ENCODE measurements at places on chromosomes 2 and 18.
A peak's percentile ranks its signal among the peaks of the same experiment; 100 is the strongest.

GRCh38 chr2:60519231-60519863 lies 34.1 kb downstream of the BCL11A start:
- DNase-seq, result no peak

GRCh38 chr2:207474863-207475485 lies 54.8 kb upstream of the CREB1 start:
- peak; percentile 23 for DNase-seq

DNA sequence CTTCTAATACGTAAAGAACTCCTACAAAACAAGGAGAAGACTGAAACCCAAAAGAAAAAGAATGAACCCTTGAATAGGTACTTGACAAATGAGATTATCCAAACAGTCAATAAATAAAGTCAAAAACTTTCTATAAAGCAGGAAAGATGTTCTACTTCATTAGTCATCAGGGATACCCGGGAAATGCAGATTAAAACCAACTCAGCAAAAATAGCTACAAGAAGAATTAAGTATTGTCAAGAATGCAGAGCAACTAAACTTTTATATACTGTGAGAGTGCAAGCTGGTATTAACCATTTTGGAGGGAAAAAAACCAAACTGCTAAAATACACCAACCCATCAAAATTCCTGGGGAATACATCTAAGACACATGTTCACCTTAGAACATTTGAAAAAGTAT lies 10.4 kb downstream of the TXNL1 start:
- no peak for DNase-seq

DNA sequence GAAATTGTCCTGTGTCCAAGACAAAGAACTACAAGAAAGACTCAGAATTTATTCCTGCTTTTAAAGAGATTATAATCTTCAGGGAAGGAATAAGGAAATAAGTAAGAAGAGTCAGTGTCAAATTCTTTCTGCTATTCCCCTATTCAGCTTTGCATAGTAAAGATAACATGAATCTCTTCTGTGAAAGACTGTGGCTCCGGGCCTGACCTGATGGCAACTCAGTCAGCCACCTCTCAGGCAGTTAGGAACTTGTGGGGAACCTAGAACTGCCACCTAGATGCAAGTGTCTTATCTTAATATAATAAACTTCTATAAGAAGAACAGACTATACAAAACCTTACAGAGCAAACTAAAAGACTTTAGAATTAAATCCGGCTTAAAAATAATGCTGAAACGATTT lies 382.0 kb downstream of the RAD51AP2 start:
- DNase-seq, result no peak

DNA sequence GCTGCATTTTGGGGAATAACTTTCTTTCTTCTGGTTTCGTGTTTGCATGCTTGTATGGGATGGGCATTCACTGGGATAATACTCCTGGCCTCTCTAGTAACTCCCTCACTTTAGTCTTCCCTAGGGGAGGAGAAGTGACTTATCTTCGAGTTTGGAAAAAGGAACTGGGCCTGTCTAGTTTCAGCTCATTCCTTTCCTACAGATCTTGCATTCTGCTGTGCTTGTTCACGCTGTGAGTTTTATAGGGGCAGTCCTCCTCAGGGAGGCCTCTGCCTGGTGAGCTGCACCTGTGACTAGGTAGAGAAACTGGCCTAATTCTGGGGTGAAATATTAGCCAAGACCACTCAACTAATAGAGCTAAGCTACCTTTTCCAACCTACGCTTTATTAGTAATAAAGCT lies 50.9 kb downstream of the PHLPP1 start:
- no peak for DNase-seq

- DNase-seq, result no peak
These were observed 1383.8 kb upstream of the ACVR2A start for GRCh38 chr2:146461068-146461467.

DNA sequence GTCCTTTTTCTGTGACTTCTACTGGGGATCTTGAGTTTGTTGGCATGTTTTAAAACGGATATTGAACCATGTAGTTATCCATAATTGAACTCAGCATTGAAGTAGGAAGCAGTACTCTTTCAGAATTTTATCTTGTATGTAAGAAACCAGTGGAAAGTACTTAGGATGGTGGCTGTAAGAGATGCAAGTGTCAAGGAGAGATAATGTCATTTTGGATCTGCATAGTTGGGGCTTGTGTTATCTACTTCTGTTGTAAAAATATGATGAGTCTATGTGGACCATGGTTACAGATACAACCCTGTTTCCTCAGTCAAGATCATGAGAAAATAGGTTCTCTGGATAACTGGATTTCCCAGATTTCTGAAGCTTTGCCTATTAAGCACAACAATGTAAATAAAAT lies 113.7 kb downstream of the NAB1 start:
- no peak for DNase-seq

DNA sequence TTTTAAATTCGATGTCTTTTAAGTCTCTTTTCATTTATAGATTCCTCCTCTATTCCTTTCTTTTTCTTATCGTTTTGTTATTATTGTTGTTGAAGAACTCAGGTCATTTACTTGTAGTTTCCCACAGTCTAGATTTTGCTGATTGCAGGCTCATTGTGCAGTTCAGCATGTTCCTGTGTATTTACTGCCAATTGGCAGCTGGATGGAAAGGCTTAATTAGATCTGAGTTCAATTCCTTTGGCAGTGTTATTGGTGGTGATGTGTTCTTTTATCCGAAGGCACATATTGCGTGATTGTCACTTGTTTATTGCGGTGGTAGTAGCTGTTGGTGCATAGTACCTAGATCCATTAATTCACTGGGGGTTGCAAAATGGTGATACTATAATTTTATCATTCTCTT lies 180.7 kb downstream of the BABAM2 start:
- DNase-seq, result no peak

GRCh38 chr2:20523073-20523798 lies 76.4 kb downstream of the RHOB start:
- DNase-seq, result no peak

DNA sequence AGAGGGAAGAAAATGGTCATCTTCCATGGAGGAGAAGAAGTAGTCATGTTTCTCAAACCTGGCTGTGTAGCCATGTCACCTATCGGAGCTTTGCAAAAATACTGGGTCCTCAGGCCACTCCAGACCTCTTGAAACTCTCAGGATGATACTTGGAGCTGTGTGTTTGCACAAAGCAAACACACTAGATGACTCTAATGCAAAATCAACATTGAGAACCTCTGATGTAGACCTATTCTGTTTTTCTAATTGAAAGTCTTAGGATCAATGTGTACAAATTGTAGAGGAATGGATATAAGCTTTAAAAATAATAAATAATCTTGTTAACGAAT lies 444.3 kb downstream of the RND3 start:
- DNase-seq, result peak; percentile 25

DNA sequence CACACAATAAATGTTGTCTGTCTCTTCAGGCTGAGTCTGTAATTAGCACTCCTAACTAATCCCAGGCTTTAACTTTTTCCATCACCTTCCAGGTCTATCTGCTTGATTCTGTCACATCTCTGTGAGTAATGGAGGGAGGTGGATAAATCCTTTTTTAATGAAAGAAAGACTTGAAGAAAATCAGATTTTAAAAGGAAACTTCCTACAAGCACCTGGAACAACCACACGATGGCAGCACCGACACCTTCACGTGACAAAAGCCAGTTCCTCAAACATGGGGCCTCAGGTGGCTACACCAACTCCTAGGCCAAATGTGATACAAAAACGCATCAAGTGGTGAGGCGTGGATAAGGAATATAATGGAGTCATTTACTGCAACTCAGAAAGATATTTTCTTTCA lies 41.8 kb downstream of the TGFBRAP1 start:
- DNase-seq, result peak; percentile 48

DNA sequence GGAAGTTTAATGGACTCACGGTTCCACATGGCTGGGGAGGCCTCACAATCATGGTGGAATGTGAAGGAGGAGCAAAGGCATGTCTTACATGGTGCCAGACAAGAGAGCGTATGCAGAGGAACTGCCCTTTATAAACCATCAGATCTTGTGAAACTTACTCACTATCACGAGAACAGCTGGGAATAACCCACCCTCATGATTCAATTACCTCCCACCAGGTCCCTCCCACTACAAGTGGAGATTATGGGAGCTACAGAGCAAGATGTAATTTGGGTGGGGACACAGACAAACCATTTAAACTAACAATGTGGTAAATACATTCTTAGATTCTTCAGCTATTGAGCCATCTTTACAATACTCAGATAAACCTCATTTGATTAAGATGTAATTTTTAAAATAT lies 176.1 kb downstream of the SH3BP4 start:
- DNase-seq, result no peak

- no peak for DNase-seq
These were observed 65.8 kb downstream of the NDUFA10 start for GRCh38 chr2:239959059-239959971.

DNA sequence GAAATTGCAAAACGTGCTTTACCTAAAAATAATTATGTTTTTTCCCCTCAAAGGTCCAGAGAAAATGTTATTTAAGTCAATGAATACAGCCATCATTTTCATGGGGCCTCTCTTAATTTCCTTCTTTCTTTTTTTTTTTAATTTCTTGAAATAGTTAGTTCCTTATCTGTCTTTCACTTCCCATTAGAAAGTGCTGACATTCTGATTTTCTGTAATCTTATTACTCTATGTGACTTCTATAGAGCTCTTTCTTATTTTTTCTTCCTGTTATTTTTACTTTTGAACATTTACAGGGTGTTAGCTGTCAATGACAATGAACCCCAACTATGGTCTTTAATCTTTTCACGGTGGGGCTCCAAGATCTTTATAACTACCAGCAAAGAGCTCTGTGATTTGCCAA lies 30.0 kb downstream of the CTLA4 start:
- no peak for DNase-seq

DNA sequence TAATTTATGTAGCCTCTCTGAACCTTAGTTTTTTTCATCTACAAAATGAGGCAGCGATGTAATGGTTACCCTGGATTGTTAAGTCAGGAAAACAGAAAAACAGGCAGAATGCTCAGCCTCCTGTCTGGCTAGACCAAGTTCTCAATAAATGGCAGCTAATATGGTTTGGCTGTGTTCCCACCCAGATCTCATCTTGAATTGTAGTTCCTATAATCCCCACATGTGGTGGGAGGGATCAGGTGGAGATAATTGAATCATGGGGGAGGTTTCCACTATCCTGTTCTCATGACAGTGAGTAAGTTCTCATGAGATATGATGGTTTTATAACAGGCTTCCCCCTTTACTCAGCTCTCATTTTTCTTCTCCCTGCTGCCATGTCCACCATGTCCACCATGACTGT lies 220.0 kb downstream of the CMPK2 start:
- DNase-seq, result no peak

DNA sequence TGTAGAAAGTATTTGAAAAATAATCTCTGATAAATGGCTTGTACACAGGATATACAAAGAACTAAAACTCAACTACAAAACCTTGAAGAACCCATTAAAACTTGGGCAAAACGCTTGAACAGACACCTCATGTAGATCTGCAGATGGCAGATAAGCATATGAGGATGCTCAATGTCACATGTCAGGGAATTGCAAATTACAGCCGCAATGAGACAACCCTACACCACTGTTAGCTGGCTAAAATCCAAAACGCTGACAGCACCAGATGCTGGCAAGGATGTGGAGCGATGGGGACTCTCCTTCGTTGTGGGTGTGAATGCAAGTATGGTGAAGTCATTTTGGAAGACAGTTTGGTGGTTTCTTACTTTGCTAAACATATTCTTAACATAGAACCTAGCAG lies 53.7 kb downstream of the SNTG2 start:
- no peak for DNase-seq

GRCh38 chr2:53755121-53755520 lies 12.5 kb upstream of the CHAC2 start:
- DNase-seq, result no peak

DNA sequence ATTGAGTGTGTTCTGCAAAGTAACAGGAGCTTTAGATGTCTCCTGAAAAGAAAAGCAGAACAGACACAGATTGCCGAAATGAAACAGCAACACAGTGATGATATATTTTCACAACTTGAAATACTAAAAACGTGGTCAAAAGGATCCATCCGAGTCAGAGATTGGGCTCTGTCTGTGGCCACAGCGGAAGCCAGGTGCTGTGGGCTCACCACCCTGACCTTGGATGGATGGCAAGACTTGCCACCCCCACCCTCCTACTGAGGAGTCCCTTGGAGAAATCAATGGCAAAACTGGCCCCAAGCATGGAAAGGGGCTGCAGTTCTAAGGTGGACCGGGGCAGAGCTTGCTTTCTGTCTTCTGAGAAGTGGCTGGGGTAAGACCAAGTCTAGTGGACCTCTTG lies 31.4 kb upstream of the ACKR3 start:
- DNase-seq, result no peak

DNA sequence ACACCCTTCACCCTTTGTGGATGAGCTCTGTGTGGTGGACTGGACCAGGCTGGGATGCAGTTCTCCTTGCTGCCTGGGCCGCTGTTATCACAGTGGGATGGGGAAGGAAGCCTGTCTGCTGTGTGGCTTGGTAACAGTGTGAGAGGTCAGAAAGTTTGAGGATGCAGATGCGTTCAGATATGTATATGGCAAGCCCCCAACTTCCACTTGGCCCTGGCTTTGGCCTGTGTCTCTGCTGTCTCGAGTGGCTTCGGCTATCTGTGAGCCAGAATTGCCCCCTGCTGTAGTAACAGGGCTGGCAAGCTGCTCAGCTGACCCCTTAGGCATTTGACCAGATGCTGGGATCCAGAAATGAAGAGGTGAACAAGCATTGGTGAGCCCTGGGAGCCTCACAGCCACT lies 106.8 kb downstream of the WDSUB1 start:
- no peak for DNase-seq

GRCh38 chr2:86818114-86818801 lies 27.5 kb upstream of the CD8A start:
- no peak for DNase-seq

DNA sequence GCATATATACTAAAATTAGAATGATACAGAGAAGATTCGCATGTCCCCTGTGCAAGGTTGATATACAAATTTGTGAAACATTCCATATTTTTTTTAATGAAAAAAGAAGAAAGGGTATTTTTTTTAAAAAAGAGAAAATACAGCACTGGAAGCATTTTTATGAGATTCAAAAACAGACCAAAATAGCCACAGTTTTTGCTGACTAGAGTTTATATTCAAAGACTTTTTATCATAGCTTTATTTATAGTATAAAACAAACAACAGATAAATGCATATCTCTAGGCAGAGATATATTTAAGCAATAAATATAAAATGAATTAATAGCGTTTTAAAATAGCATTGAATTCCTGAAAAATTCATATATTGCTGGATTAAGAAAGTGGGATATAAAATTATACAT lies 436.5 kb upstream of the ACVR2A start:
- no peak for DNase-seq

- DNase-seq, result no peak
These were observed 66.0 kb downstream of the TTC32 start for GRCh38 chr2:19835781-19836281.

GRCh38 chr2:208280933-208281332 lies 14.9 kb downstream of the PIKFYVE start:
- DNase-seq, result no peak

GRCh38 chr18:37805773-37806404 lies 240.3 kb upstream of the CELF4 start:
- no peak for DNase-seq

- no peak for DNase-seq
These were observed 7.4 kb downstream of the MIB1 start for GRCh38 chr18:21747764-21748693.

GRCh38 chr2:102350137-102350793 lies 5.3 kb upstream of the IL18R1 start:
- no peak for DNase-seq

Data from HuH-7 (cell line).